ENCODE measurements at places on chromosomes 7 and 10.

- no peak for DNase-seq
Measured at GRCh38 chr7:123367484-123368122, 166.8 kb downstream of the IQUB start.

DNA sequence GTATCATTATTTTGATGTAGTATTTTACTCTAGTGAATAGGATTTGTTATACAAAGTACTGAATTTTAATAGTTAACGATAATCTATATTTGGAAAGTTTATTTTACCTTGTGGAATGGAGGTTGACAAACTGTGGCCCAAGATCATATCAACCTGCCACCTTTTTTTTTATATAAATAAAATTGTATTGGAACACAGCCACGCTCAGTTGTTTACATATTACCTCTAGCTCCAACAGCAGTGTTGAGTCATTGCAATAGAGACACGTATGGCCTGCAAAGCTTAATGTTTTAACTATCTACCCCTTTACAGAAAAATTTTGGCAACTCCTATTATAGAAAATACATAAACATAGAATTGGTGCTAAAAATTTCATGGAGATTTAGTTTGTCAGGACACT, 239.3 kb downstream of the THSD7A start:
- DNase-seq = no peak

GRCh38 chr10:94546049-94546900, 687 bp downstream of the HELLS start:
- no peak for DNase-seq

DNA sequence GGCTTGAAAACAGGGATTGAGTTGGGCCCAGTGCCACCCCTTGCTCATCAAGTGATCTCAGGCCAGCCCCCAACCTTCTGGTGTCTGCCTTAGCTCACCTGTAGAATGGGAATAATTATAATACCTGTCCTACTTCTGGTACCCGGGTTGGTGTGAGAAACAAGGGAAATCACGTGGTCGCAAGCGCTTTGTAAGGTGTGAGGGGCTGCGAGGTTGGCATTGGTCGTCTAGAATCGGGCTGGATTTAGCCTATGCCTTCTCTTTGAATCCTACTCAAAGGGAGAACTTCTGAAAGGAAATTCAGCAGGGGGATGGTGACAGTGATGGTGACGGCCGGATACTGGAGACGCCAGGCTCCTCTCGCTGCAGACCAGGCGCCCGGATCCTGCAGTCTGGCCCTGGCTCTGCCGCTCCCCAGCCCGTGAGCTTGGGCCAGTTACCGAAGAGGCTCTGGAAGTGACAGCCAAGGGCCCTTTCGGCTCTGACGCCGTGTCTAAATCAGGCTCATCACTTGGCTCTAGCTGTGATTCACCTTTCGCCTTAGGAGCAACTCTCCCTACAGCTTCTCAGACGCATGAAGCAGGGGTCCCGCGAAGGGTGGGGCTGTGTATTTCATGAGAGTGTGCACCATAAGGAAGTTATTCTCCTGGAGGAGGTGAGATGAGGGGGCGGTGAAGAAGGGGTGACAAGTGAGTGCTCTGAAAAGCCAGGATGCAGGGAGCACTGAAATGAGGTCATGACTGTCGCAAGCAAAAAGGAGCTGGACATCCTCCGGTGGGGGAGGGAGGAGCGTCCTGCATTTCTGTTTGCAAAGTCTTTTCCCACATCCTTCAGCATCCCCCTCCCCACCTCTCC, 4.0 kb upstream of the CREB5 start:
- DNase-seq = no peak

- DNase-seq = no peak
Measured at GRCh38 chr7:11935905-11936304, 103.9 kb upstream of the THSD7A start.

DNA sequence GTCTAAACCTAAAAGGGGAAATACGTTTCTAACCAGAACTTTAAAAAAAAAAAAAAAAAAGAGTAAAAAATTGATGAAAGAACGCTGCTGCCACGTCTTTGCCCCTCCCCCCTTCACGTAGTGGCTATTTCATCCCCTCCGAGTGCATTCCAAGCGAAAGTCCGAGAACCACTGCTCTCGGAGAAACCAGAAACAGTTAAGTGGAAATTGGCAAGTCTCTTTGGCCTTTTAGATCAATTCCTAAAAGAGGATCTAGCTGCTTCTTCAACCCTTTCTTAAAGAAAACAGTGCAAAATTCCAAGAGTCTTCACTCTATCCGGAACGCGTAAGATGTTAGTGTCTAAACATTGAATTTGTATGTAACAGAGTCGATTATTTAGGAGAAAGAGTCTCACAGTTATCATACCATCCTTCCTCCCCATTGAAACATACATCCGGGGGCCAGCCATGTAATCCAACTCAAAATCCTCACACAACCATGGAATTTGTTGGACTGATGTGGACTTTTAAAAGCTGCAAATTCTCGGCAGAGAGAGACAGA, 1.1 kb downstream of the P4HA1 start:
- DNase-seq = no peak

DNA sequence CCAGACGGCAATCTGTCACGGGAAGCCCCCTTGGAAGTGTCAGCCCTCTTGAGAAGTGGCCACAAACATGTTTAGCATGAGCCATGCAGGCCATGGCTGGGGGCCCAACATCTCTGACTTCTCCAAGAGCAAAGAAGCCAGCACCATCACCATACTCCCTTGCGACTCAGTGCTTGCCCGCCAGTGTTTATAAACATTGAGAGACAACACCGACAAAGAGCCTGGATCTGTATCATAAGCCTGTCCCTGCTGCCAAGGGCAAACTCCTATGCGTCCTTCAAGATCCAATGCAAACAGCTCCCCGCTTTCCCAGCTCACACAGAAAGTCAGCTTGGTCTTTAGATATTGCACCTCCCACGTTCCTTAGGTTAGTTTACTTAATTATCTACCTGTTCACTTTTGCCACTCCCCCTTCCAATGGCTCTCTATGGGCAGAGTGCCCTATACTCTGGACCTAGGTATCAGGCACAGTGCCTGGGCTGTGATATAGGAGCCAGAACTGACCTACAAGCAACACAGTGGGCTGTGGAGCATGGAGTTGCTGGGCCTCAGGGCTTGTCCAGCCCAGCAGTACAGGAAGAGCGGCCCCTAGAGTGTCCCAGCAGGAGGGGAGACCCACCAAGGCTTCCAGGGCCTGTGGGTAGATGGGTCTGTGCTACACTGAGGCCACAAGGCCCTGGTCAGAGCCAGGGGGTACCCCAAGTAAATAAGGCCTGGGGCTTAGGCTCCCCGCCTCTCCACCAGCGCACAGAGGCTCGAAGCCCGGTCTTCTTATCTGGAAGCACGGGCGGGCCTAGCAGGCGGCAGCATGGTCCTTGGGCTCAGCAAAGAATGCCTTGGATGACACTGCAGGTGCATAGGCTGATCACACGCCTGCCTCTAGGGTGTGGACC, 37.7 kb downstream of the CAMK2B start:
- DNase-seq = no peak

DNA sequence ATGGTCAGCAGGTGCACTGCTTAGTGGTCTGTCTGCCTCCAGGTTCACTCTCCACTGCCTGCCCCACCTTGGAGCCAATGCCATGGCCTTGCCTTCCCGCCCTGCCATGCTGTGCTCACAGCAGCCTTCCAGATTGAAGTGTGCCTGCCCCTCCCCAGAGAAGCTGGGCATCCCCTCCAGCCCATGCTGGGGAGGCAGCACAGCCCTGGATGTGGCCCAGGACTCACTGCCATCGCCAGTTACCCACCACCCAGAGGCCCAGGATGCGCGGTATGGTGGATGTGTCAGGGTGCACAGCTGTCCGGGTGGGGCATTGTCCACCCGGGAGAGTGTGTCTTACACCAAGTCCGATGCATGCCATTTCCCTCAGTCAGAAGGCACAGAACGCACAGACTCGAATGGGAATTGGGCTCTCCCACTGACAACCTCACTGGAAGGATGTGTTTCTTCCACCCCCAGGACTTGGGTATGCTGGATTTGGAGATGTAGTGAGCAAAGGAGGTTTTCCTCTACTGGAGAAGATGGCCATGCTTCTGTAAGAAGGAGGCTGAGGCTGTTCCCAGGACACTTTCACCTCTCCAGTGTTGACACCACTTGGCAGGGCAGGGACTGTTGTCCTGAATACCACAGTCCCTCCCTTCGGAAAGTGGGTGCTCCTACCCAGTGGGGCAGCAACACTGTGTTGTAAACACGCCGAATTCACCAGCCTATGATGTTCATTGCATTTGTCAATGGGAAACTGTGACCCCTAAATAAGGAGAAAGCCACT, 122.0 kb downstream of the ADARB2 start:
- DNase-seq = no peak

DNA sequence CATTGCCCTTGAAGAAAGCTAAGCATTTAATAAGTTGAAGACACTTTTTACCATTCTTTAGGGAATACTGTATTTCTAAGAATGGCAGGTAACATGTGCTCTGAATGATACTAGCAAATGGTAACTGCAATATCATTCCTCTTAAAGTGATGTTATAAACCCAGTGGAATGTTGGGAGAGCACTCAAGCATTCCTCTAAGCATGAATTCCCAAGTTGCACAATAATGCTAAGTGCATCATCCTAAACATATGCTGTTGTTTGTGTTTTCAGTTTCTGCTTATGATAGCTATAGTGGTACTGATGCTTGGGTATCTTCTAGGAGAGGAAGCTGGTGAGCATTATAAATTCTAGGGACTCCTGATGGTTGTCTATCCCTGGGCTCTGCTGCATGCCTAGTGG, 673.9 kb downstream of the PHTF2 start:
- DNase-seq = no peak

DNA sequence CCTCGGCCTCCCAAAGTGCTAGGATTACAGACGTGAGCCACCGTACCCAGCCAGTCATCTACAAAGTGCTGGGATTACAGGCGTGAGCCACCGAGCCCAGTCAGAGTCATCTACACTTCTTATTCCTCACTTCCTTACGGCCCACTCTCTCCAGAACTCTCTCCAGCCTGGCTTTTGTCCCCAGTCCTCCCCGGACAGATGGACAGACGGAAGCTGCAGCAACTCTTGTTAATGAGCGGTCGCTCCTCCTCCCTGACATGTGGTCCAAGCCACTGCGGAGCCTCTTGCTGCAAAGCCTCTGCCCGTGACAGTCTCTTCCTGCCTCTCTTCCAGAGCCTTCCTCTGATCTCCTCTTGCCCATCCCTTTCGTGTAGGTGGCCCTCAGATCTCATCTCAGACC, 45.9 kb downstream of the TMEM270 start:
- no peak for DNase-seq

- DNase-seq = no peak
Measured at GRCh38 chr10:124722798-124723783, 21.1 kb downstream of the FAM53B start.

DNA sequence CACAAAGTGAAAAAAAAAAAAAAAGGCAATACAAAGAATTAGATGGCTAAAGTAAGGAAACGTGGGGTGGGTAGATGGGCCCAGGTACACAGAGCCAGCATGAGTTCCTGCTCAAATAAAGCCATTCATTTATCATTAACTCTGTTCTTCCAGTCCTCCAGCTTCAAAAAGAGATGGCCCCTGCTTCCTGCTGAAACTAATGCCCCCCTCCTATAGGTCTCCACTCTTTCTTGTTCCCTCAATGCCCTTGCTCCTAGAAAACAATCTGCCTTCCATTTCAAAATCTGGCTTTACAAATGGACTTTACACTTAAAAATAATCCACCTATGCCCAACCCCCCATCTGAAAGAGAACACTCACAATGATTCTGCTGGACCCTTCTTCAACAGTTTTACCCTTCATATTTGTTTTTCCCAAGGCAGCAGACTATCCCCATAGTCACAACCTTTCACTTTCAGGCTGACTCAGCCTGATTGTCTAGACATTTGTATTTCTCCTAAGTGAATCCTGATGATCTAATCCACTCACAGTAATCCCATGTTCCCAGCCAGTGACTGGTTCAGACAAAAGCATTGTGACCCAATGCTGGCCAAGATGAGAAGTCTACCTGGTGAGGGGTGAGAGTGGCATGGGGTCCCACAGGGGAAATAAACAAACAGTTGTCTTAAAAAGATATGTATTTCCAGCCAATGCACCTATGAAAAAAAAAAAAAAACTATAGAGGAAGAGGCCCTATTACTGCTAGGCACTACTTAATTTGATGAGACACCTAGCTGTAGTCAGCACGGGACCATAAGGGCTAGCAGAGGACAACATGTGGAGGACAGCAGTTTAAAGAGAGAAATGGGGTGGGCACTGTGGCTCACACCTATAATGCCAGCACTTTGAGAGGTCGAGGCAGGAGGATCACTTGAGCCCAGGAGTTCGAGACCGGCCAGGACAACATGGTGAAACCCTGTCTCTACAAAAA, 74.6 kb upstream of the GRID1 start:
- no peak for DNase-seq

GRCh38 chr7:45924283-45924682, 3.2 kb upstream of the IGFBP3 start:
- DNase-seq = no peak

GRCh38 chr7:98702021-98702420, 84.9 kb downstream of the NPTX2 start:
- no peak for DNase-seq

DNA sequence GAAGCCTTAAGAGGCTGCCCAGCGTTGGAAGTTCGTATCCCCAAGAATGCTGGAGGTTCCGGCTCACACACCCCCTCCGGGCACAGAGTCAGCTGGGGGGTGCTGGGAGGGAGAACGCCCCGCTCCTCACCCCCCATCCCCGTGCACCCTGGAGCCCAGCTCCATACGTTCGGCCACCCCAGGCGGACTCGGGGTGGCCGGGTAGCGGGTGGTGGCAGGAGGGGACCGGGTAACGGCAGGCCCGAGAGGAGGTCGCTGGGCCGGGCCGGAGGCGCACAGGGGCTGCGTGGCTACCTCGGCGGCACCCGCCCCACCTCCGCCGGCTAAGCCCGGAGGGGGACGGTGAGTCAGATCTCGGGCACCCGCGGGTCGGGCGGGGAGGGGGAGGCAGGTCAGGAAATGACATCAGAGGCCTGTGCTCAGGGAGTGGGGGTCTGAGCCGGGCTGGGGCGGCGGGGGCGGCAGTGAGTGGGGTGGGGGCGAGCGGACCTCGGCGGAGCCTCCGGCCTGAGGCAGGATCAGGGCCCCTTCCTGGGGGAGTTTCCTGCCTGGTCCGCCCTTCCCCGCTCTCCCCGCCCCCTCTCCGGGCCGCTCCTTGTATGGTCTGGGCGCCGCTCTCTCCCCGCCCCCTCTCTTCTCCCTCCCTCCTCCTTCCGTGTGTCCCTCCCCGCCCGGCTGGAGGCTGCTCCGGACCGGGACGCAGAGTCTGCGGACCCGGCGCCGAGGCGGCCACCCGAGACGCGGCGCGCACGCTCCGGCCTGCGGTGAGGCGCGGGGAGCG, at the start of gene ZYX:
TSS of gene ZYX (plus strand) at position 700 of the 781 bp plus-strand sequence. CDS start 227 bp downstream, outside the sequence.
- DNase-seq = peak; percentile 49

- no peak for DNase-seq
Measured at GRCh38 chr7:47510192-47510591, 71.7 kb downstream of the TNS3 start.

Measured in DMS79 (cell line).